ENCODE measurements at places on chromosomes 11 and 22.

DNA sequence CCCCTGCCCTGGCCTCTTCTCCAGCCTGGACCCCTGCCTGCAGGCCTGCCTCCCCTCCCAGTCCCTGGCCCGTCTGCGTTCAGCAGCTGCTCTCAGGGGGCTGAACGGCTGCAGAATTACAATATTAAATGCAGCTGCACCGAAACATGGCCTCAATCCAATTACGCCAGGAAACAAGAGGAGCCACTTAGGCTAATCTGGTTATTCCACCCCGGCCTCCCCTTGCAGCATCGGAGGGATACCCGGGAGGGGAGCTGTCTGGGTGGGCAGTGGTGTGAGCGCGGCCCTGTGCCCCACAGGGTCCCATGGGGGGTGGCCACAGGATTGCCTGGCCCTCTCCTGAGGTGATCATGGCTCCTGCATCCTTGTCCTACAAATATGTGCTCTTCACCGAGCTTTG, 42.6 kb downstream of the FLRT1 start:
- no peak overlapping the region for H3K4me3 ChIP-seq
- no peaks in the 10 kb centered on the region for H3K27me3 ChIP-seq
- DNase-seq: no peak
- H3K27ac ChIP-seq: no peak overlapping the region
- H3K4me1 ChIP-seq: peaks cover 8% of the 10 kb centered on the region

DNA sequence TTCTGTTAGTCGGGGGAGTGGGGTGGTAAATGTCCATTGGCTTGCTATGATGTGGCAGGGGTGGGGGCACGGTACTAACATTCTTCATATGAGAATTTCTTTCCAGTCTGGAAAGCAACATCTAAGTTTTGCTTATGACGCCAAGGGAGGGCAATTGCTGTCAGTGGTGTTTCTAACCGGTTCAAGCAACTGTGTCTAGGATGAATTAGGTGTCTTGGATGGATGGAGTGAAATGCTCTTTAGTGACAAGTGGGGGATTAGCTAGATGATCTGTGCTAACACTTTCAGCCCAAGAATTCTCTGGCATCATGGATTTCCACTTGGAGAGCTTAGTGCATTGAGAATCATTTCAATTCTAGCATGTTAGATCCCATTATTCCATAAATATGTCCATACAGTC, 262.6 kb upstream of the SORL1-AS1 start:
- no peaks in the 10 kb centered on the region for H3K4me1 ChIP-seq
- no peaks in the 10 kb centered on the region for H3K27me3 ChIP-seq
- no peak for DNase-seq
- H3K4me3 ChIP-seq: no peak overlapping the region
- H3K36me3 ChIP-seq: no peaks in the 10 kb centered on the region

DNA sequence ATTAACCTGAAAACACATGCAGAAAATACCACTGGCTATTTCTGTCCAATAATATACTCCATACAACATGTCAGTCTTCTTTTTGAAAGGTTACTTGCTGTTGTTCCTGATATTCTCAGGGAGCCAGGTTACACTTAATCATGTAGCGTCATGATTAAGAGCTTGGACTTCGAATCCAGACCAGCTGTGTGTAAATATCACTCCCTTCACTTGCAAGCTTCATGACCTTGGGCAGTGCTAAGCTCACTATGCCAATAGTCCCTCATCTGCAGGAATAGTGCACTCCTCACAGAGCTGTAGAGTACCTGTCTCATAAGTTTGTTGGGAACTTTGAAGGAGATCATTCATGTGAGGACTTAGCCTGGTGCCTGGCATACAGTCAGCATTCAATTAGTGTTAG, 1.9 kb downstream of the HTR3B start:
- no peaks in the 10 kb centered on the region for H3K4me1 ChIP-seq
- H3K36me3 ChIP-seq: no peaks in the 10 kb centered on the region
- H3K4me3 ChIP-seq: no peak overlapping the region
- H3K27me3 ChIP-seq: no peaks in the 10 kb centered on the region

DNA sequence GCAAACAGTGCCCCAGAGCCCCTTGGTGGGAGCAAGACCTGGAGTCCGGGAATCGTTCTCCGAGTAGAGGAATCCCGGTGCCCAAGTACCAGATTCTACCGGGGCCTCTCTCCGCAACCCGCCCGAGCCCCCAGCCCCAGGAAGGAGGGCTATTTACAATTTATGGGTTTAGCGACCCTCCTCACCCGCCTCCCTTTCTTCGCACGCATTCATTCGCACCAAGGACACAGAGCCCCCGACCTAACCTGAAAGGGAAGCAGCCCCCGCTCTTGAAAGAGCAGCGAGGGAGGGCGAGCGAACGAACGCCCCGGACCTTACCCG, 628 bp downstream of the LRP4 start:
- peak overlapping the region; percentile 63 for H3K4me3 ChIP-seq
- no peaks in the 10 kb centered on the region for H3K27me3 ChIP-seq
- no peak for DNase-seq
- H3K27ac ChIP-seq: peak overlapping the region; percentile 86
- H3K36me3 ChIP-seq: no peaks in the 10 kb centered on the region

- no peak for DNase-seq
- no peaks in the 10 kb centered on the region for H3K36me3 ChIP-seq
- H3K27ac ChIP-seq: no peak overlapping the region
- no peak overlapping the region for H3K4me3 ChIP-seq
Measured at GRCh38 chr22:47379037-47379436, 616.6 kb downstream of the TBC1D22A start.
